ENCODE measurements at places on chromosomes 13 and 19. TPM values are rescaled to one million over a fixed set of nuclear protein-coding genes. Genes with fewer than 3 reads are reported as not detected.

The PDX1 gene
- polyA plus RNA-seq = not detected

The PRR22 gene
- polyA plus RNA-seq = 54.9 TPM

The CYP2F1 gene
- polyA plus RNA-seq = 4.1 TPM

The PTH2 gene
- not detected for polyA plus RNA-seq

The ZNF763 gene
- polyA plus RNA-seq = 7.6 TPM

The MATK gene
- polyA plus RNA-seq = 6.0 TPM

The CYP4F2 gene
- 1.8 TPM for polyA plus RNA-seq

The TMEM255B gene
- polyA plus RNA-seq = 7.5 TPM

The KLF1 gene
- polyA plus RNA-seq = not detected

The THSD8 gene
- polyA plus RNA-seq = 27.9 TPM

The SLITRK5 gene
- polyA plus RNA-seq = 0.24 TPM

The ZNF208 gene
- polyA plus RNA-seq = 11.8 TPM

The PLK5 gene
- 2.4 TPM for polyA plus RNA-seq

The IGFLR1 gene
- polyA plus RNA-seq = 9.9 TPM

The STOML3 gene
- 0.91 TPM for polyA plus RNA-seq

The SIGLEC12 gene
- 1.0 TPM for polyA plus RNA-seq

The KIR3DL2 gene
- polyA plus RNA-seq = not detected

The DMKN gene
- 24.0 TPM for polyA plus RNA-seq

The CBLC gene
- polyA plus RNA-seq = 1.9 TPM

The ADPRHL1 gene
- polyA plus RNA-seq = 6.2 TPM

The ZNF613 gene
- polyA plus RNA-seq = 2.8 TPM

The TEX30 gene
- polyA plus RNA-seq = 241 TPM

The ZNF222 gene
- 15.4 TPM for polyA plus RNA-seq

The GPC5 gene
- 11.5 TPM for polyA plus RNA-seq

The TPT1 gene
- 2,831 TPM for polyA plus RNA-seq

The POSTN gene
- polyA plus RNA-seq = 10.0 TPM

The MAP4K1 gene
- polyA plus RNA-seq = 8.3 TPM

The USHBP1 gene
- polyA plus RNA-seq = 2.6 TPM

The SLITRK6 gene
- polyA plus RNA-seq = 0.34 TPM

The IL11 gene
- polyA plus RNA-seq = 1.2 TPM

The ZNF737 gene
- 4.6 TPM for polyA plus RNA-seq

The SLC15A1 gene
- polyA plus RNA-seq = 0.71 TPM

The JSRP1 gene
- polyA plus RNA-seq = 4.6 TPM

The BCL3 gene
- 15.5 TPM for polyA plus RNA-seq

The KL gene
- polyA plus RNA-seq = 1.6 TPM
